Panc1 (cell line): ENCODE measurements at places on chromosomes 2 and 18. TPM values are rescaled to one million over a fixed set of nuclear protein-coding genes. Genes with fewer than 3 reads are reported as not detected.

The RAPGEF4 gene
- 0.62 TPM for total RNA-seq

DNA sequence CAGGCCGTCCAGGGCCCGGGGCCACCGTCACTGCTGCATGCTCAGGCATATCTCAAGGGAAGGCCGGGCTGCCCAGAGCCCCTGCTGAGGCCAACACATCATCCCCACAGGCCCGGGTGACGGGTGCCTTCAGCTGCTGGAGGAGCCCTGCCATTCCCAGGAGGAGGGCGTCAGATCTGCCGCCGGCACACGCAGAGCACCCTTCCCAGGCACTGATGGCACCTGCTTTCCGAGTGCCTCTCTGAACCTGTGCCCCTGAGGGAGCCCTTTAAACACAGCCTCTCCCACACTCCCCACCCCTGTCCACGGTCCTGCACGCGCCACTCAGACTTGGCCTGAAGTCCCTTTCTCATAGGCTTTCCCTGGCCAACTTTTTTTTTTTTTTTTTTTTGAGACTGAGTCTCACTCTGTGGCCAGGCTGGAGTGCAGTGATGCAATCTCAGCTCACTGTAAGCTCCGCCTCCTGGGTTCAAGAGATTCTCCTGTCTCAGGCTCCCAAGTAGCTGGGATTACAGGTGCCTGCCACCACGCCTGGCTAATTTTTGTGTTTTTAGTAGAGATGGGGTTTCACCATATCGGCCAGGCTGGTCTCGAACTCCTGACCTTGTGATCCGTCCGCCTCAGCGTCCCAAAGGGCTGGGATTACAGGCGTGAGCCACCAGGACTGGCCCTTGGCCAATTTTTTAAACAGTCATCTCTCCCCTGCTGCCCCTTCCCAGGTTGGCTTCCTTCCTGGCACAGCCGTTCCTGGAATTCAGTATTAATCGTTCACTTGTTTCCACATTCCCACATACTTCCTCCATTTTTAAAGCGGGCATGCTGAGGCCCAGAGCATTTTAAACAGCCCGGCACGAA lies 211.7 kb downstream of the NDUFA10 start:
- no peak for DNase-seq

DNA sequence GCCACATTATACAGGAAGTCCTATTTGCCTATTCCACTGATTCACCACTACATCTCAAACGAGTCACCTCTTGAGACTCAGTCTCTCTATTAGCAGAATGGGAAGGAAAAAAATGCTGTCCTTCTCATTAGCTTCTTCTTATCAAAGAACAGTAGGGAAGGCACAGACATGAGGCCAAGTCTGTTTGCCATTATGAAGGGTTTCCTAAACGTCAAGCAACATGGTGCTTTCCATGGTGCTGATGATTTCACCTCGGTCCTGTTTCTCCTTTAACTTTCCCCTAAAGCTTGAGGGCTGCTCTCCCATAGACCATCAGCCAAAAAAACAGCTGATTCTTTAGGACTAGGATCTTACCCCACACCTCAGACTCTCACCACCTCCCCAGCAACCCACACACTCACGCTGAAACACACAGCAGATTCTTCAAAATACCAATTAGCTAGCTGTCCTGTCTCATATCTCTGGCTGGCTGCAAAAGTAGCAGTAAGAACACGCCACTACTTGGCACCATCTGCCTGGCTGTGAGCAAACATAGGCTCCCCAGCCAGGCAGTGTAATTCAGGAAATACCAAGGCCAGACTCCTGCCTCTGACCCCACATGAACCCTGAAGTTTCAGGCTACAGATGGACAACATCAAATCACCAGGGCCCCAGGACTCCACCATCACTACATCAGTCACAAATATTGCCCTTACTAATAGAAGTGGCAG lies 30.5 kb downstream of the GALNT14 start:
- no peak for DNase-seq

DNA sequence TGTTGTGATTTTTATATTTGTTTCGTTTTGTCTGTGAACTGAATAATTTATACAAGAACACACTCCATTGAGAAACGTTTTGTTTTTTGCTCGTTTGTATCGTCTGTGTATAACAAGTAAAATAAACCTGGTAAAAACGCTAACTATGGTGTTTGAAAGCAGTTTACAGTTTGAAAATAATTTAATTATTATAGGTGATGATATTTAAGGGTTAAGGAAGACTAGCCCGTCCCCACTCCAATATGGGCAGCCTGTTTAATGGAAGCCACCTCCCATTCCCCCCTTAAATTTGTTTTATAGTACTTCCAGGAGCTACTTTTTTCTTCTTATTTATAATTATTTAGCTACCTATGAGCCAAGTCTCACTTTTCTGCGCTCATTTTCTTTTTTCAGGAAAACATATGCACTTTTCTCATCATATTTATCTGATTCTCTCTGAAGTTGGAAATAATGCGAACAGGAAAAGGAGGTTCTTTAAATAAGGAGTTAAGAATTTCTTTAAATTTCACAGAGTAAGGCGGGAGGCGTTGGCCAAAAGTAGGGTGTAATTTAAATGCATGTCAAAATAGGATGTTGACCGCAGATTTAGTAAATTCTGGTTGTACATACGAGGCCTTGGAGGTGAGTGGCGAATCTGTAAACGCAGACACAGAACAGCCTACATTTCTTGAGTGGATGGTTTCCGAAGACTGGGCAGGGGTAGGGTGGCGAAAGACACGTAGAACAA lies 9.8 kb downstream of the TBR1 start:
- no peak for DNase-seq

DNA sequence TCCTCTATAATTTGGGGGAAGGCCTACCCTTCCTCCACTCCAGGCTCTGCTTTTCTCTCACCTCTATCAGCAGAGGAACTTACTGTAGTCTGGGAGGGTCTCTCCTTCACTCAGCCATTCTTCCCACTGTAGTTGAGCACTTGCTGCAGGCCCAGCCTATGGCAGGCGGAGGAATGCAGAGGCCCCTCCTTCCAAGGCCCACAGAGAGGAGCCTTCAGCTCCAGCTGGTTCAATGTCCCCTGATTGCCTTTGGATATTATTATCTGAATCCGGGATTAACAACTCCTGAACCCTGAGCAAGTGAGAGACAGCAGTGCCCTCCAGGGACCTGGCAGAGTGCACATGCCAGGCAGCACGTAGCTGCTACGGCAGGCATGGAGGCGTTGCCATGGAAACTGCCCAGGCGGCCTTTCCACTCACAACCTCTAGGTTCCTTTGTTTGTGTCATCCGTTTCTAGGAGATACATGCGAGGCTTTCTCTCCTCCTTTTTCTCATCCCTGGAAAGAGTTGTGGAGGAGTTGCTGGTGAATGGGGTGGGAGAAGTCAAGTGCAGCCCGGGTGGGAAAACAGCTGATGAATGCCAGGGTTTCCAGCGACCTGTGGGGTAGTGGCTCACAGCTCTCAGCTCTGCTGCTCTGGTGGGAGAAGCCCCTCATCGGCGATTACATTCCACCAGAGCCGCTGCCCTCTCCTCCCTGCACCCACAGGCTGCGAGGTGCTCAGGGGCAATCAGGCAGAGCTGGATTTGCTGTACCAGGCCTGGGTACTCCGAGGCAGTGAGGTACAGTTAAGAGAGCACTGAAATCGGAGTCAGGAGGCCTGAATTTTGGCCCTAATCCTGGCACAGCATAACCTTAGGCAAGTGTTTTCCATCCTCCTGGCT lies 55.3 kb upstream of the HK2 start:
- no peak for DNase-seq

DNA sequence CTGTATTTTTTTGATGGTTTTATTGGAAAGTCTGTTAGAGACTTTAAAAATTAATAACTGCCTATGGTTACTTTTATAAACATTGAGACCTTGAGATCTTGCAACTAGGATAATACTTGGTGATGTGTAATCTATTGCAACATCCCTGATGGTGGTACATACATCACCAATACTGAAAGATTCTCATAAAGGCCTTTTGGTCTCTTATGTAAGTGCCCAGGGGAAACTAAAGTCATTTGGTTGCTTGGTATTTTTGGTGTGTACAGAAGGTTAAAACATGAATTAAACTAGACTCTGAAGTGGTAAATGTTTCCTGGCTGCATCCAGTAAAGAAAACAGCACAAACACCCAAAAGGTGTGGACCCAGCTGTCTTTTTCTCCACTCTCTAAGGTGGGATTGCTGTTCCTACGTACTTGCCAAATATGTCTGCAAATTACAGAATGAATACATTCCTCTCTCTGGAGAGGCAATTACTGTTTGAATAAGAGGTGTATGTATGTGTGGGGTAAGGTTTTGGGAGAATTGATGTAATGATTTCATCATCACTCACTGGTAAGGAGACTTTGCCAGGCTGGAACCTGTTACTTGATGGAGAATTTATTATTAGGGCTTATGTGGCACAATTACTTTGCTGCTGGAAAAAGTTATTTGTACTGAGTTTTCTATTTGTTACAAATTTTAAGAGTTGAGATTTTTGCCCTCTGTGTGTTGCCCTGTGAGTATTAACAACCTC lies 3.6 kb downstream of the B3GNT2 start:
- DNase-seq, result no peak

DNA sequence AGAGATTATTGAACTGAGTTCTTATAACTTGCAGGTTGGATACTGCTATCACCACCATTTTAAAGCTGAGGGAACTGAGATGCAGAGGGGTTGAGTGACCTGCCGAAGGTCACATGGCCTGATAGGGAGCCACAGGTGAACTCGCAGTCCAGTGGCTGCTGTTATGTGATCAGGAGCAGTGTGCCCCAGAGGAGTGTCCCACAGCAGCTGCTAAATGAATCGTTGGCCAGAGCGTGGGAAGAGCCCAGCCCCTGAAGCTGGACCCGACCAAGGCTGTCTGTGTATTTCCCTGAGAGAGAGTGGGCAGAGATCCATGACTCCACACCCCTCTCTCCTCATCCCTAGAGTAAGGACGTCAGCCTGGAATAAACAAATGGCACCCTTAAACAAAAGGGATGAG lies 26.7 kb upstream of the PRLH start:
- no peak for DNase-seq

DNA sequence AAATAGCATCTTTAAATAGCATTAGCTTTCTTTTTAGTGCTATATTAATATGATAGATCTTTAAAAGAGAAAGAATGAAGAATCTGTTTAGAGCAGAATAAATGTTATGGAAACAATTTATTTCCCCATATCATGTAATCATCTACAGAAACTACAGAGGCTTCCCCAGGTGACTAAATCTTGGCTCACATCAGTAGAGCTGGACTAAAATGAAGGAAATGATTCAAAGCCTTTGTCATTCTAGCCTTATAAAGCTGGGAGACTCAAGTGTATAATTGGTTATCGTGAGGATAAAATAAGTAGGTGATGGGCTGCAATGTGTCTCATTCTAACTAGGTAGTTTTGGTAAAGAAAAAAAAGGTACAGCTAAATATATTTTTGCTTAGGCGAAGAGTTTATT lies 83.2 kb upstream of the UNC80 start:
- DNase-seq, result no peak

DNA sequence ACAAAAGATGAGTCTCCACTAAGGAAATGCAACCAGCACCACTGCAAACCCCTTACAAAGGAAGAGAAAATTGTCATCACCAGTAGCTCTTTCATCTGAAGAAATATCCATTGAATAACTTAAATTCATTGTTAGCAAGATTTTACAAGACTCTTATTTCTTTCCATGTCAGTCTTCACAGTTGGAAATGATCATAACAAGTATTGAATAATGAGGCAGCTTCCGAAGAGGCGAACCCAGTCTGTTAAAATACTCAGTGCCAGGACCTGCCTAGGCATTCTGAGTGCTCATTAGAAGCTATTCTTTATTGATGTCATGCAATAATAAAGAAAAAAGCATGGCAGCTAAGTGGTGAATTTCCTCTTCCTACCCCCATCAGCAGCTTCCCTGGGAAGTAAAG lies 33.5 kb downstream of the NOSTRIN start:
- DNase-seq, result no peak

DNA sequence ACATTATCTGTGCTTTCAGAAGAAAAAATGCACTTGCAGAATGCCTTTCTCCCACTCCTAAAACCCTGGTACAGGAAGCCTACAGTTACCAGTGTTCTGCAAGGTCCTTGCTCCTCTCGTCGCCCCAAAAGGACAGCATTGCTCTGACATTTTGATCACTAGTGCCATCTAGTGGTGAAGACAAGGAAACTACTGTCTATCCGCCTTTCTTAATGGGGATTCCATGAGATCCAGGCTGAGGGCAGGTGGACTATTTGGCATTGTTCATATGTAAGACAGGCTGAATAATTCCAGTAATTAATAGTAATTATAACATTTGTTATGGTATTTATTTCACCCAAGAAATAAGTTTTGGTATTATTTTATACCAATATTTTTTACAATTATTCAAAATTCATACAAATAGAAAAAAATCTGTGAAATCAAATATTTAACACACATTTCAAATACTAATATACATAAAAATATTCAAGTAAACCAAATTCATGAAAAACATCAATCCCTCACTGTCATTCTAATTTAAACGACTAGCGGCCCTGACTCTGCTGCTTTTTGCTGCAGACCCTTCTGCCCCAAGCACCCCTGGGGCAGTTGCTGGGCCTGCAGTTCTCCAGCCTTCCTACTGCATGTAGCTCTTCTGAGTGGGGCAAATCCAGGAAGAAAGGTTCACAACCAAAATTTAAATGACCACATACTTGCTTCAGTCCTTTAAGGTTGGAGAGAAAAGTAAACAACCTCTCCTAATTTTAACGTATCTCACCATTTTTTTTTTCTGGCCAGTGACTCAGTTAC lies 19.0 kb downstream of the TPGS2 start:
- no peak for DNase-seq
